Stimulated activated CD8-positive, alpha-beta memory T cell treated with anti-CD3 and anti-CD28 coated beads, Interleukin-2, amount 100 ng/mL, for 48 hours (primary cell): ENCODE measurements at places on chromosomes 7 and 10.

GRCh38 chr7:157814931-157815705 is 478.3 kb downstream of the DNAJB6 start:
- no peak for DNase-seq

GRCh38 chr10:91389636-91390512 is 20.3 kb upstream of the HECTD2 start:
- DNase-seq = no peak

DNA sequence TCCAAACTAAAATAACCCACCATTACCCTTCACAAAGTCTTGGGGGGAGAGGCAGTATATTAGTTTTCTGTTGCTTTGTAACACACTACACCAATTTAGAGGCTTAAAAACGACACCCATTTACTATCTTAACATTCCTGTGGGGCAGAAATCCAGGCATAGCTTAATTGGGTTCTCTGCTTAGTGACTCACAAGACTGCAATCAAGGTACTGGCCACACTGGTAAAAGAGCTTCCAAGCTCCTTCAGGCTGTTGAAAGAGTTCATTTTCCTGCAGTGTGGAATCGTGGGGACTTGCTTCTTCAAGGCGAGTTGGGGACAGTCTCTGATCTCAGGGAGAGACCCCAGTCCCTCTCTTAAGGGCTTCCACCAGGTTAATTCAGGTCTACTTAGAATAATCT is 139.1 kb downstream of the XPNPEP1 start:
- DNase-seq = no peak

GRCh38 chr7:134695321-134695860 is 48.7 kb downstream of the BPGM start:
- DNase-seq = no peak

DNA sequence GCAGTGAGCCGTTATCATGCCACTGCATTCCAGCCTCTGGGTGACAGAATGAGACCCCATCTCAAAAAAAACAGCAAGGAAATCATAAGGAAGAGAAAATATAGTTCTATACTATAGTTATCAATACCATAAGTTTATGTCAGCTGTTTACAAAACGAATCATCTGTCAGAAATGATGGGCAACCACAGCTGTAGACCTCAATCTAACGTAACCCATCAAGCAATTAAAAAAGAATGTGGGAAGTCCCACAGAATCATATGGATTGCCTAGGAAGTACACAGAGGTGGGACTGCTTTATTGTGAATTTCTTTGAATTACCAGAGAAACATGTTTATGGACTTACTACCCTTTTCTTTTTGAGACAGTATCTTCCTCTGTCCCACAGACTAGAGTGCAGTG is 6.9 kb downstream of the NRBF2 start:
- no peak for DNase-seq

- peak; percentile 30 for DNase-seq
Measured at GRCh38 chr7:22452142-22452959, 47.6 kb downstream of the STEAP1B start.

GRCh38 chr10:44261710-44262455 is 123.0 kb downstream of the CXCL12 start:
- DNase-seq = no peak

- no peak for DNase-seq
Measured at GRCh38 chr7:42232275-42232674, 4.7 kb downstream of the GLI3 start.

DNA sequence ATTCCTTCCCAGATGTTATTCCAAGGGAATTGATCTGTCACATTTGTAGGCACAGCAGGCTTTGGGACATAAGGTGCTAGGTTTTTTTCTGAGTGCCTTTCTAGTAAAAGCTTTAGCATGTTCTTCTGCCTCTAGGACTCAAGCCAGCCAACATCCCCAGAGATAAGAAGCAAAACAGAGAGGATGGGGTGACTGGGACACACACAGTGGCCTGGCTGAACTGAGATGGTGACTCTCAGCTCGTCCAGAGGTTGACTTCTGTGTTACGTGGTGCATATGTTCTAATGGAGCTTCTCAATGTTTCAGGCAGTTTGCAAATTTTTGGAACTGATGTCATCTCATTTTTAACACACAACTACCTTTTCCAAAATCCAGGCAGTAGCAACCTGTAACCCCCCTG is 188.1 kb upstream of the CELF2 start:
- DNase-seq = no peak

- DNase-seq = no peak
Measured at GRCh38 chr7:87199241-87199640, 20.3 kb downstream of the TMEM243 start.

DNA sequence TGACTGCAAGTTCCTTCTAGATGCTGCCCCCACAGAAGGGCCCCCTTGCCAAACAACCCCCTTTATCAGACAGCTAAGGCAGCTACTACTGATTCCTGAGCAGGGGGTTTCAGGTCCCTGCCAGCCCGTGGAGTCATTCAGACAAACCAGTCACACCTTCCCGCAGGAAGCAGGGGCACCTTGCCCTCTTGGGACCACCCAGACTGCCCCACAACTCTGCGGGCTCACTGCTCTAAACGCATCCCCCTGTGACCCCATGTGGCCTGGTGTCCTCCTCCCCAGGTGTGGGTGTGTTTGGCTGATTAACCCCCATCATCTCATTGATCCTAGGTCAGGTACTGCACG is 298.9 kb downstream of the TCERG1L start:
- DNase-seq = no peak

DNA sequence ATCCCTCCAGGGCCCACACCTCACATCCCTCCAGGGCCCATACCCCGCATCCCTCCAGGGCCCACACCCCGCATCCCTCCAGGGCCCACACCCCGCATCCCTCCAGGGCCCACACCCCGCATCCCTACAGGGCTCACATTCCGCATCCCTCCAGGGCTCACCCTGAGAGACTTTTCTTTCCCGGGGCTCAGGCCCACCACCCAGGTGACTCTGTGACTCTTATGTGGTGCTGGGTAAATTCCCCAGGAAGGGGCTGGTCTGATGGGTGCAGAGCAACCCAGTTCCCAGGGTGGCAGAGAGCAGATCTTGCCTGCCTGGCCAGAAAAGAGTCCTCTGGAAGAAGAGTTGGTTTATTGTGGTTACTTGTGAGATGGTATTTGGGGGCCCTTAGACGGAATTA is 290.7 kb downstream of the TCERG1L start:
- DNase-seq = no peak

DNA sequence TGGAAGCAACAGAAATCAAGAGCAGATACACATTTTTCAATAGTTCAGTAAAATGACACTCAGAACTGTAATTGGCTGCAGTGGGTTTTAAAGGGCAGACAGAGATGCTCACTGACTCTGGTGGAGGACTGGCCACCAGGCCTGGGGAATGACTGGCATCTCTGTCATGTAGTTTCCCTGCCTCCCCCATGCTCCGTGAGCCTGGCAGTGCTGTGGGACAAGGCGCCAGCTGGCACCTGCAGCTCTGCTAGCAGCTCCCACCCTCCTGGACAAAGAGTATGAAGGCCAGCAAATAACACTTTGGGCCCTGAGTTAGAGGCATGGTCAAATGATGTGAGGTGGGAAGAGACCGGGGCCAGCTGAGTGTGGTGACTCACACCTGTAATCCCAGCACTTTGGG is 15.0 kb downstream of the TSPAN33 start:
- no peak for DNase-seq

DNA sequence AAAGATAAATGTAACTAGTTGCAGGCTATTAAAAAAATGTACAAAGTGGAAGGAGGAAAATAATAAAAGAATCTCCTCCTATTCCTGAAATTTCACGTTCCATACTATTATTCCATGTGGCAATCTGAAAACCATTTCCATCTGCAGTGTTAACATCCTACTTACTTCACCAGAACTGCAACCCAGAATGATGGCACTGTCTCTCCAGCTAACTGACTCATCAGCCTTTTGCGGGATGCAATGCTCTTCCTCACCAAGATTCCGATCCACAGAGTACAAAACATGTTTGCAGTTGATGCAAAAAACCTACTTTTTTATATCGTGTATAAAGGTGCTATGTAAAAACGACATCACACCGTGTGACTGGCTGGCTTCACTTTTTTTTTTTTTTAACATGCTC is 50.8 kb downstream of the ESYT2 start:
- DNase-seq = no peak

DNA sequence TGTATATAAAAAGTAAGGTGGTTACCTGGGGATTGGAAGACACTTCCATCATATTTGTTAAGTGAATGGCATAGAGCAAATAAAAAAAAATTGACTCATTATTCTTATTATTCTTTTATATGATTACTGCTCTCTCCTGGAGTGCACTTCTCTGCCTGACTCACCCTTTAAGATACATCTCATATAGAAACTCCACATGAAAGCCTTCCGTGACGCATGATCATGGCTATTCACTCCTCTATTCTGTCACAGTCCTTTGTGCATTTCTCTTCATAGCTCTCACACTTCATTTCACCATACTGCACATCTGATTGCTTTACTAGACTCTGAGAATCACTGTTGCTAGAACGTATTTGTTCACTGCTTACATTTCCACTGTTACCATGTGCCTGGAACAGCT is 597.3 kb downstream of the CNTNAP2 start:
- no peak for DNase-seq

- DNase-seq = no peak
Measured at GRCh38 chr10:5560142-5560816, 35.5 kb downstream of the CALML3 start.

GRCh38 chr7:130721486-130722277 is 12.3 kb downstream of the KLF14 start:
- no peak for DNase-seq

GRCh38 chr10:50552771-50553535 is 70.8 kb downstream of the SGMS1 start:
- DNase-seq = no peak

GRCh38 chr10:84397735-84398144 is 69.4 kb downstream of the CCSER2 start:
- DNase-seq = no peak

- DNase-seq = no peak
Measured at GRCh38 chr10:26528715-26529393, 90.7 kb downstream of the APBB1IP start.

DNA sequence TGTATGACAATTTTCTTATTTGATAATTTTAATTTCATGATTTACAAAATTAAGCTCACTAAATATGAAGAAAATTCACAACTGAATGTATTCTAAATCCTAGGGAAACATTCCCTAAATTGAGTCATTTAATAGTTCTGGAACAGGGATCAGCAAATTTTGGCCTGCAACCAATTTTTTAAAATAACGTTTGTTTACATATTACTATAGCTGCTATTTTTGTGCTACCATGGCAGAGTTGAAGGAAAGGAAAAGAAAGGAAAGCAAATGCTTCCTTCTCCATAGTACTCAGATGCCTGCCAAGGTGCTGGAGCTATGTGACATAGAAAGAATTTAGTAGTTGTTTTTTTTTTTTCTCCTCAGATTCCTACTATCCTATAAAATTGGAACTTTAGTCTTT is 1307.7 kb upstream of the LRRTM3 start:
- no peak for DNase-seq

DNA sequence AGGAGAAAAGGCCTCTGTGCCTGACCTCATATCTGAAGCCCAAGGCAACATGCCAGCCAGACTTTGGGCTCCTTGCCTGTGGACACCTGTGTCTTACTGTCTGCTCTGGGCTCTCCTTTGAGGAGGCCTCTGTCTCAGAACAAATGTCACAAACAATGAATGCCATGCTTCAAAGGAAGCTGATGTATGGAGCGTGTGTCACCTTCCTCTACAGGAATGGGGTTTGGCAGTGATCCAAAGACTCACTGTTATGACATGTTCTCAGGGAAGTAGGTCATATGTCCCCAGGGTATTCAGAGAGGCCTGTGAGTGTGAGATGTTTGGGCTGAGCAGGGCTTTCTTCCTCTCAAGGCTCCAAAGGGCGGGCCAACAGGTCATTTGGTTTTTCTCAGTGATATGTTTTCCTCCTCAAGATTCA is 38.4 kb downstream of the PTPRE start:
- DNase-seq = no peak

DNA sequence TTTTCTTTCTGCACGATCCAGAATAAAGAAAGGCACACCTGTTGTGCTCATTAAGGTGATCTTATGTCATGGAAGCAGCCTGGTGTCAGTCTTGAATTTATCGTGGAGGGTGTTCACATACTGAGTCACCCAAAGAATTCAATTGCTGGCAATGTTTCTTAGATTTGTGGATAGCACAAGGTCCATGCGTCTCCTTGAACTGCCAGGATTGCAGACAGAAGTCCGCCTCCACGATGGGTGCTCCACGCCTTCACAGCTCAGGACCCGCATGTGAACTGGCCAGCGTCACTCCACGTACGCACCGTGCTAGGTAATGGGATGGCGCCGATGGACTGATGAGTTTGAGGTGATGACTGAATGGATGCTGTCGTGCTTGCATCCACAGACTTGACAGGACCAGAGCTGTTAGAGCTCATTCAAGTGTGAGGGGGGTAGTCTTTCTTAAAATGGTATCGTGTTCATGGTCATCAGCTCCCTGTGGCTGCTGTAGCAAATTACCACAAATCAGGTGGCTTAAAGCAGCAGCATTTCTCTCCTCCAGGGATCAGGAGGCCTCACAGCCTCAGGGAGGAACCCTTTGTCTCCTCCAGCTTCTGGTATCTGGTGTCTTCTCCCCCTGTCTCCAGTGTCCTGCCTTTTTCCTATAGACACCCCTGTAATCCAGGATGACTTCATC is 65.4 kb upstream of the DNAJB6 start:
- no peak for DNase-seq

DNA sequence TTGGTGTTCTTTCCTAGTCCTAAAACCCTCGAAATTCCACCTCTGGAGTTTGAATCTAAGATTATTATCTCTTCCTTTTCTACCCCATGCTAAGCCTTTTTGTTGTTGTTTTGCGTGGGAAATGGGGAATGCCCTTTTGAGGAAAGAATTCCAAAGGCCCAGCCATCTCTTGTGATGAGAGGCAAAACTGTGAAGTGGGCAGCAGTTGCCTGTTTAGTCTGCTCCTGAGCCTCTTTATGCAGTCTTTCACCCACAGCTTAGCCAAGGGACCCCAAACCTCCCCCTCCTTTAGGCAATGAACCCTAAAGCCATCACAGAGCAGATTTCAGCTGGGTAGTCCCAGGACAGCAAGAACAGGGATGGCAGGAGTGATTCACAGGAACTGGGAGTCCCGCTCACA is 95.5 kb downstream of the DNMBP start:
- DNase-seq = no peak

GRCh38 chr7:100655908-100656674 is at the start of gene ACTL6B:
Gene ACTL6B, minus strand, starts transcription at chr7:100656448. Its CDS starts 94 bp downstream, at chr7:100656354.
- peak; percentile 49 for DNase-seq

DNA sequence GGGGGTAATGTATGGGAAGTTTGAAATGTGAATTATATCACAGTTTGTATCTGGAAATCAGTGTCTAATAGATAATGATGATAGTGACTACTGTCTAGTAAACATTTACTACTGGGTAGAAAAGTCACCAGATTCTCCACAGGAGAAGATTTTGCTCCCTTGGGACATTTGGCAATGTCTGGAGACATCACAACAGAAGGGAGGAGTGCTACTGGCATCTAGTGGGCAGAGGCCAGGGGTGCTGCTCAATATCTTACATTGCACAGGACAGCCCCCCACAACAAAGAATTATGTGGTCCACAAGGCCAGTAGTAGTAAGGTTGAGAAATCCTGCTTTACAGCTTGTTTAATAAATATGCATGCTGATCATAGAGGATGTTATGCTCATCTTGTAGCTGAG is 92.3 kb upstream of the PRPS1L1 start:
- DNase-seq = no peak
